ENCODE measurements at places on chromosomes 2 and 18.
A peak's percentile ranks its signal among the peaks of the same experiment; 100 is the strongest.

GRCh38 chr2:48844417-48845155 is 89.1 kb upstream of the LHCGR start:
- peak; percentile 56 for DNase-seq

GRCh38 chr2:69131452-69131851 is 118.5 kb downstream of the ANTXR1 start:
- DNase-seq = no peak

DNA sequence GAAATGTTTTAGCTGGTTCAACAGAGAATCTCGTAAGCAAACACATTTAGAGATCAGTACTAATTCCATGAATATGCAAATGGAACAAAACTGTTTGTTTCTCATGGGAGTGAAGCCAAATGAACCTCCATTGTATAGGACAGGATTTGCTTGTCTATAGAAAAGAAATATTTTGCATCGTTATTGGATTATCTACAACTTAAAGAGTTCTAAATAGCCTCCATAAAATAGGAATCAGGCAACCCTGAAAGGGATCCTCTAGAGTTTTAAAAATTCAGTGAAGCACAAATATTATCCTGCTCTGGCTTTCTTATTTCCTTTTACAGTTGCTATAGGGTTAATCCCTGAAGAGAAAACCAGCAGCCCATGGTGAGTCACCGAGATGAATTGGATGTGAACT is 378.4 kb upstream of the NRXN1 start:
- no peak for DNase-seq

GRCh38 chr2:241997017-241997416 is 127.5 kb downstream of the RTP5 start:
- DNase-seq = no peak

DNA sequence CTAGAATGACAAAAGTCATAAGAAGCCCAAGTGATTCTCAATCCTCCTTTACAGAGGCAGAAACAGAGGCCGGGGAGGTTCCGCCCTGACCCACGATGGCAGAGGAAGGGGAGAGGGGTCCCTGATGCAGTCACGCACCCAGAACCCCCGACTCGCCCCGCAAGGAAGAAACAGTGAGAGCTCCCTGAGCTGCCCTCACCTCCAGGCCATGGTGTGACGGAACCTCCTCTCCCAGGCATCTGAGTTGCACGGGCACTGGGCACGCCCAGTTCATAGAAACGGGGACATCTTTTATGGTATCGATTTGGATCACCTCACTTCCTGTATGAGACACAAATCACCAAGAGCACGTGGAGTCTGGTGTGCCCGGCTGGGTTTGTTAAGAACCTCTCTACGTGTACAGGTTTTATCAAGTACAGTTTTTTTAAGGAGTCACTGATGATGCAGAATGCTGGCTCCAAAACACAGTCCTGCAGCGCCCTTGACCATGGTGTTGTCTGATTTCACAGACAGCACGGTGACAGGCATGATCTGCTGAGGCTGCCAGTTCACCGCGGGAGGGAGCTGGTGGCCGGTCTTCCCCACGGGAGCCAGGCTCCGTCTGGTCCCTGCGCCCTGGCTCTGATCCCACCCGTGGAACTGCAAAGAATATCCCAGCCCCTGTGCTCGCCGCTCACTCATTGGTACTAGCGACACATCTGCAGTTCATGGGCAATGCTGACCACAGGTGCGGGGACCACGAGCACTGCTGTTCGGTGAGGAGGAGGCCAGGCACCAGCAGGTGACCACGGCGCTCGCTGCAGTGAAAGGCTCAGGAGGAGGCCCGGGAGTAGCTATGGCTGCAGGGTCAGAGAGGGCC is 35.6 kb downstream of the PXDN start:
- no peak for DNase-seq
